ENCODE measurements at places on chromosomes 12 and 14.

- no peak for DNase-seq
Observed at GRCh38 chr12:104285740-104286515, 17.6 kb upstream of the EID3 start.

- DNase-seq, result no peak
Observed at GRCh38 chr12:109540526-109541412, 32.5 kb downstream of the MMAB start.

GRCh38 chr12:4862809-4863208 lies 46.9 kb upstream of the KCNA1 start:
- DNase-seq, result no peak

DNA sequence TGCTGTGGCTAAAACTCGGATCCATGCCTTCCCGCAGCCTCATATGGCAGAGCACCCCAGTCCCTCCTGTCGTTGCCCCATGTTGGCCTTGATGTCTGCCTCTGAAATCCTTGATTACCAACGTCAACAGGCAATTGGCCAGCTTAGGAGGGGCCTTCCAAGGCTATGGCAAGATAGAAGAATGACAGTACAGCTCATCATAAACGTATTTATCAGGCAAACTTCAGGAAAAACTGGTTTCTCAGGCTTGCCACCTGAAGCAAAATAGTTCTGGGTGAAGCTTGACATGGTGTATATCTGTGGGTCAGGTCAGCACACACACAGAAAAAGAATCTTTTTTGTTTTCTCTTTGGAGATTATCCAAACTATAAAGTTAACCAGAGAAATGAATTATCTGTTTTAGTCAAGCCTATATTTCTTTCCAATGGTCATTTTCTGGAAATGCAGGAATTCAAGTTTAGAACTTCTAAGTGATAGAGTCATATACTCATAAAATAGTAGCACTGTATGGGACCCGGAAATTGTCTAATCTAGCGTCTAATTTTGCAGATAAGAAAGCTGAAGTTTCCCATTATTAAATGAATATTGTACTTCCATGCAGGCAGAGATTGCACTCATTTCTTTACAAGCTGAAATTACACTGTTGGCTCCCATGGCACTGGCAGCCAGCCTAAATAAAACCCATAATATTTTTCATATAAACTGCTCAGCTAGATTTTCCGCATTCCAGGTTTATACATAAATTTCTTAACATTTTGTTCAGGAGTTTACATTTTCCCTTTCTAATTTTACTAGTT lies 24.4 kb upstream of the DUSP16 start:
- DNase-seq, result no peak

DNA sequence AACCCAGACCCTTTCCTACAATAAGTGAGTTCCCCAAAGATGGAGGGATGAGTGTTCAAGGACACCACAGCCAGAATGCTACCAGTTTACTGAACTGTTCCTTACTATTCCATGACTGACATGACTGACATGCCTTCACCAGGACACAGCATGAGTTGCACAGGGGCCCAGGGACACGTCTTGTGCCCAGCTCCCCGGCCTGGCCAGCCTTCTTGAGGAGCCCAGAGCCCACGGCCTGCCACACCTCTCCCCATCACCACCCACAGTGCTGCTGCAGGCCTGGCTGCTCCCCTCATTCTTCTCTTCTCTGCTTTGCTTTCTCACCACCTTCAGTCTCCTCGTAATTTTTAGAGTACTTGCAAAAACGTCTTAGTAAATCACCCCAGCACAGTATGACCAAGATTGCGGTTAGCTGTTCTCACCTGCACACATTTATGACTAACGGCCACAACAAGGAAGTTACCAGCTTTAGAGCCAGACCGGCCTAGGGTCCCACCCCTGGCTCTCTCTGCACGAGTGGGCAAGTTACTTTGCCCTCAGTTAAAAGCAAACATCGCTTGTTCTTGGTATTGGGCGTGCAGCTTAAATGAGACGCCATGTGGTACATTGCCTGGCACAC lies 18.5 kb downstream of the PPP2R5E start:
- DNase-seq, result no peak

DNA sequence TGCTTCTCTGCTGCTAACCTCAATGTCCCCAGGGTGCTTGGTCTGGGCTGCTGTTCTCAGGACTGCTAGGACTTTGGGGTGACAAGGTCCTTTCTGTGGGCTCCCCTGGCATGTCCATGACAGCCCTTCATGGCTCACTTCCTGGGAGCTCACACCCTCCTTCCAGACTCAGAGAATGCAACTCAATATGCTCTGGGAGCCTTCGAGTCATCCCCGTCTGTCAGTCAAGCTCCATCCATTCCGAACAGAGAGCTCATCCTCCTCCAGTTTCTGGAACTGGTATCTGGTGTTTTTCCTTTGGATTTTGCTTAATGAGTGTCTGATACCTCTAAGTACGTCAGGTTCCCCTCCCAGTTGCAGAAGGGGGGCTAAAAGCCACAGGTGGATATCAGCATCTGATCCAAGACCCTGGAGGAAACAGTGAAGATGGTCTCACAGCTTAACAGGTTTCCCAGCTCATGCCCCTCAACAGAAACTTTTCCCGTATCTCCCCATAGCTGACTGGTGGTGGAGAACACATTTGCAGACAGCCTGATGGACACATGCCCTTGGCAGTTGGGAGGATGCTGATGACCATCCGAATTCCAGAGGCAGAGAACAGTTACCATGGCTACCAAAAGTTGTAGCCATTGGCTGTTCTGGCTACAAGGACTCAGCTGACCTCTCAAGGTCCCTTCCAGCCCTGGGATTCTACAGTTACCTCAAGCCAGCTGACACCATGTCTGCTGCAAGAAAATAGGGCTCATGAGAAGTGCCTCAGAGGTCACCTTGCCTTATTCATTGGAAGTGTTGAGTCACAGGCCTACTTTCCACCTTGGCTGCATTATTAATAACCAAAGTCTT lies 9.5 kb upstream of the RAB35 start:
- DNase-seq, result no peak

GRCh38 chr14:89270439-89271227 lies 146.4 kb downstream of the FOXN3 start:
- no peak for DNase-seq

- DNase-seq, result no peak
Observed at GRCh38 chr14:76480426-76480825, 104.5 kb downstream of the ESRRB start.

DNA sequence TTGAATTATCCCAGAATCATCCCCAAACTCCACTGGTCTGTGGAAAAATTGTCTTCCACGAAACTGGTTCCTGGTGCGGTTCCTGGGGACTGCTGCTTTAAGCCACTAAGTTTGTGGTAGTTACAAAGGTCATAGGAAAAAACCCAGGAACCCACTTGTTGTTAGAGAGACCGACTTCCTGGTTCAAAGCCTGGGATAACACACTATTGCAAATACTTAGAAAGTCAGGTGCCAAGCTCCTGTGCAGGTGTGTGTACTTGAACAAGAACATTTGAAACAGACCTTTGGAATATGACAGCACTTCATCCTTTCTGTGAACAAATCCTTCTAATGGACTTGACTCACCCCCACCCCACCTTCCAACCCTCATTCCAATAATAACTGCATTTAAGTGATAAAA lies 519.6 kb downstream of the GLT1D1 start:
- no peak for DNase-seq

DNA sequence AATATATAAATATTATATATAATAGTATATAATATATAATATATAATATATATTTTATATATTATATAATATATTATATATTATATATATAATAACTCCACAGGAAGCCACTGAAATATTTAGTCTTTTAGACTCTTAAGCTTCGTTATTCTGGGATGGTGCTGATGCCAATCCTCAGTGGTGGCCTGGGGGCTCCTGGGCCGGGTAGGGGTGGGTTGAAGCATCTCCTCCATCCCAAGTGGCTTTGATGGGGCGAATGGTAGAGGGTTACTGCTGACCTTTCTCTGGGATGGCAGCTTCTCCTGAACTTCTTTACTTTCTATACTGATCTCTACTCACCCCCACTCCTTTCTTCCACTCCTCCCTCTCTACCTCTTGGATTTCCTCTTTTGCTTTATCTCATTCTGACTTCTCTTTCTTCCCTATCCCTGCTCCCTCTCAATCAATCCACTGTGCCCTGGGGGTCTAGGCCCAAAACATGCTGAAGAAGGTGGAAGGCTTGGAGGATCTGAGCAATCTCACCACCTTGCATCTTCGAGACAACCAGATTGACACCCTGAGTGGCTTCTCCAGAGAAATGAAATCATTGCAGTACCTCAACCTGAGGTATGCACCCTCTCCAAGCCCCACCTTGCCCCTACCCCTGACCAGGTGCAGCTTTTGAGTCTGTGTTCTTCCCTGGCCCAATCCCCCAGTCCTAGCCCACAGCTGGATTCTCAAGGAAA lies 4.8 kb upstream of the ENO2 start:
- DNase-seq, result no peak

DNA sequence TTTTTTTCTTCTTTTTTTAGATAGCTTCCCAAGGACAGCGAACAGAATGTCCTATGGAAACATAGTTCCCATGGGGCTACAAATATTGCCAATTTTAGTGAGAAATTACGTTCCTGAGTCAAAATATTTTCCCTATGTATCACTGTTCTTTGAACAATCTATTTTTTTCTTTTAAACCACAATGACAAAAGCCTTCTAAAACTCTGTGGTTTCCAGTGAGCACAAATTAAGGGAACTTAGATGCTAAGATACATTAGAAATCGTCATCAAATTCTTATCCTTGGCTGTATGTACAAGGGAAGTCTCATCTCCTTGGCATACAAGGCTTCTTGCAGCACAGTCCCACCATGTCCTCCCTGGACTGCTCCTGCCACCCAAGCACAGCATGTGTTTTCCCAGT lies 17.9 kb downstream of the CPM start:
- no peak for DNase-seq

DNA sequence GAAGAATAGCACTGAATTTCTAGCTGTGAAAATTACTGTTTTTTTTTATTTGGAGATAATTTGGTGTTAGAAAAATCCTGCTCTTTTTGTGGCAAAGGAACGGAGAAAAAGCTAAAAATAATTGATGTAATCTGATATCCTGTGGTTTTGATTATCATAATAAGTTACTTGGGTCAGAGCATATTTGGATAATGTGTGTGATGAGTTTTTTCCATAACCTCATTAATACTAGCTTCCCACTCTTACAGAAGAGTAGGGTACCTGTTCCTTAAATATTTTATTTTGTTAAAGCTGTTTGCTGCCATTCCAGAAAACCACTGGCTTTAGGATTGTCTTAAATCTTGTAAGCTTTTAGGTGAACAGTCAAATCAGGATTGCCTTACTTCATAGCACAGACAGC lies 4.7 kb downstream of the PSMC6 start:
- DNase-seq, result no peak

DNA sequence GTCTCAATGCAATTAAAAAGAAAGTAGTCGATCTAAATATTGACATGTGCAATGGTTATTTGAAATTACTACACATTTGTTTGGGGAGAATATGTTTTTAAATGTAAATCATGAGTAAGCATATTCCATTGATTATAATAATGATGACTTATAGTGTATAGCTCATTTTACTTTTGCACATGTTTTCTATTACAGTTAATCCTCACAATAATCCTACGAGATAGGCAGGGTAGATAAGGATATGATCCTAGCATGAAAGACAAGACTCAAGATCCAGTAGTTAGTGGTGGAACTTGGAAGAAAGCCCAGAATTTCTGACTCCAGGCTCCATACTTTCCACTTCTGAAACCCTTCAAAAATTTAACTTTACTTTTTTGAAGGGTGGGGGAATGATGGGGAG lies 94.0 kb downstream of the NAV3 start:
- no peak for DNase-seq

DNA sequence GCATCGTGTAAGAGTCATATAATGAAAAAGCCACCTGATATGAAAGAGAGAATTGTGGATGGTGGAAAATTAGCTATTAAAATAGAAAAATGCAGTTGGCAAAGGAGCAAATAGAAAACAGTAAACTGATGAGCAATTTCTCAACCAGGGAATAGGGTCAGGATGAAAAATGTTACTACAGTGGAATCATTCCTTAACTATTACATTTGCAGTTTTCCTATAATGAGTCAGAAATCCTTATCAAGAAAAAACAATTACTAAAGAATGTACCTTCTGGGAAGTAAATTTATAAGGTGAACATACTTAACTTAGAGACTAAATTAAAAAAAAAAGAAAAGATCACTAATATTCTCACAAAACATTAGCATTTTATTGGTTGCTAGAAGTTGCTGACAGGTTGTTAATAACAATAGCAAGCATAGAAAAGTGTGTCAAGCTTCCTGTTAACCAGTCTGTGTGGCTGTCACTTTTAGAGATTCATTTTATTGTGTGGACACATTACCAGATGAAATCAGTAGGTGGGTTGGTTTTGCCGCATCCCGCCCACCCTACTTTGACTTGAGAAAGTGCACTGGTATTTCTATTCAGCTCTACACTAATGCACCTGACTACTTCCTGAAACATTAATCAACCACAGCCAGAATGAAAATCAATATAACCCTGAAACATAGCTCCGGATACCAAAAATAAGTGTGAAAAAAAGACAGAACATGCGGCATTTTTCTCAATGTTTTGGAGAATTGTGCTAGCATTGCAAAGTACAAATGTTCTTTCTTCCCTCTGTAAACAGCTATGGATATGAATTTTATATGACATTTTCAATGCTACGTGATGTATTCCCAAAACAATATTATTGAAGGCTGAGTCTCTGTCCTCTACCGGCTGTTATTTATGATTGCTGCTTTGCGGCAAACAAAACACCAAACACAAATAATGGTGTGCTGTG lies 576.7 kb downstream of the SLC16A7 start:
- DNase-seq, result no peak

- DNase-seq, result no peak
Observed at GRCh38 chr12:9782547-9783382, 22.1 kb upstream of the CD69 start.

DNA sequence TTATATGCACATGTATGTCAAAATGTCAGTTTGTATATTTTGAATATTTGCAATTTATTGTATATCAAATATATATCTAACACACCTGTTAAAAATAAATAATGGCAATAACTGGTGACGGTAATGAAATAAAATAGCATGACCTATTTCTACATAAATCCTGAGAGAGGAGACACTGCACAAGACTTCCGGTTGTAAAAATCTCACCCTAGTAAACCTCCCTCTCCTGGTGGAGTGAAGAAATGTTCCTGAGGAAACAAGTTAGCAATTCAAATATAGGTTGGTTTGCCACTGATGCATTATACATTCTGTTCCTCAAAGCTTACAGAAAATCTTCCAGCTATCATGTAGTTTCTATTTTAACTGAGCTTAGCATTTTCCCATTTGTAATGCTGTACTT lies 166.1 kb upstream of the SYT10 start:
- DNase-seq, result no peak

DNA sequence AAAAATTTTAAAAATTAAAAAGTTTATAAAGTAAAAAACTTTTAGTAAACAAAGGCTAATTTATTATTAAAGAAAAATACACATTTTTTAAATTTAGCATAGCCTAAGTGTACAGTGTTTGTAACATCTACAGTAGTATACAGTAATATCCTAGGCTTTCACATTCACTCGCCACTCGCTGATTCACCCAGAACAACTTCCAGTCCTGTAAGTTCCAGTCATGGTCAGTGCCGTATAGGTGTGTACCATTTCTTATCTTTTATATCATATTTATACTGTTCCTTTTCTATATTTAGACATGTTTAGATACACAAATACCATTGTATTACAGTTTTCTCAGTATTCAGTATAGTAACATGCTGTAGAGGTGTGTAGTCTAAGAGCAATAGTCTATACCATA lies 28.9 kb downstream of the HEATR5A start:
- DNase-seq, result no peak

- DNase-seq, result no peak
Observed at GRCh38 chr12:25494926-25495325, 58.2 kb downstream of the LMNTD1 start.

Data from HS-27A (cell line).